ENCODE measurements at places on chromosomes 1 and 21.

GRCh38 chr1:47776667-47777131 lies 220.5 kb downstream of the TRABD2B start:
- no peak for DNase-seq

- DNase-seq = no peak
These were observed 62.3 kb upstream of the FMN2 start for GRCh38 chr1:240029418-240029817.

- peak; percentile 96 for DNase-seq
These were observed 30.9 kb upstream of the RBM15 start for GRCh38 chr1:110308247-110308646.

- DNase-seq = peak; percentile 74
These were observed 153.4 kb downstream of the PBX1 start for GRCh38 chr1:164712131-164713036.

DNA sequence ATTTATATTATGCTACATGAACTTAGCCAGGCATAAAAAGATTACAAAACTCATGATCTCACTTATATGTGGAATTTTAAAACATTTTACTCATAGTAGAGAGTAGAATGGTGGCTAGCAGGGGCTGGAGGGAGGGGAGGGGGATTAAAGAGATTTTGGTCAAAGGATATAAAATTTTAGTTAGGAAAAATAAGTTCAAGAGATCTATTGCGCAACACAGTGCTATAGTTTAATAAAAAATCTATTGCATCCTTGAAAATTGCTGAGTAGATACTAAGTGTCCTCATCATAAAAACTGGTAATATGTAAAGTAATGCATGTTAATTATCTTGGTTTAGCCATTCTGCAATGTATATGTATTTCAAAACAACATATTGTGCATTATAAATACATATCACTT lies 635.6 kb upstream of the NEGR1 start:
- no peak for DNase-seq

DNA sequence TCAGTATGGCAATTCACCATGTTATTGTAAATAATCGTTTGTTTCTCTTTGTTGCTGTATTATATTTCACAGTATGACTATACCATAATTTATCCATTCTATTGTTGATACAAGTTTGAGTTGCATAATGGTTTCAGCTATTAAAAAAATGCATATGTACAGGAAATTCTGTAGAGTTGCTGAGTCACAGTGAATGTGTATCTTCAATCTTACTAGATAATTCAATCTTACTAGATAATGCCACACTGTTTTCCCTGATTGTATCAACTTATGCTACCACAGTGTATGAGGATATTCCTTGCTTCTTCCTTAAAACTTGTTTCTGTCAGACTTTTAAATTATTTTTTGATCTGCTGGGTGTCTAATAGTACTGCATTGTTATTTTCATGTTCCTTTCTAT lies 3.5 kb upstream of the COA6 start:
- DNase-seq = peak; percentile 3

Measured in NCI-H226 (cell line).